Mesenteric fat pad (tissue), 1 donor: ENCODE measurements at places on chromosomes 16 and 17. TPM values are rescaled to one million over a fixed set of nuclear protein-coding genes. Genes with fewer than 3 reads are reported as not detected.
A peak's percentile ranks its signal among the peaks of the same experiment; 100 is the strongest.

GRCh38 chr17:11618861-11619566 is 20.7 kb downstream of the DNAH9 start:
- no peak for DNase-seq

DNA sequence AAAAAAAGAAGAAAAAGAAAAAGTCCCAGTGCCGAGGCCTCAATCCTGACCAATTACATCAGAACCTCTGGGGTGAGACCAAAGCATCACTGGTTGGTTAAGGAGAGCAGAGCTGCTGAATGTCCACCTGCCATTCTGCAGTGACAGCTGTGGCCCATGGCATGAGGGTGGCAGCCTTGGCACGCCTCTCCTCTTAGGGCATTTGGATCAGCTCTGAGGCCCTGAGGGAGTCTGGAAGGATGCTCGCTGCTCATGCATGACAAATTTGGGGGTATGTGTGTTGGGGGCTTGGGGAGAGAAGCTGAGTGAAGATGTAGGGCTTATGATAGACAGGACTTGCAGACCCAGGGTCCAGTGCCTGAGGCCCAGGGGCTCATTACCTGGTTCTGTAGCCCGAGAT is 26.3 kb downstream of the MYLK3 start:
- peak; percentile 73 for DNase-seq

SOST gene
- total RNA-seq: not detected

GRCh38 chr17:55708175-55708974 is 14.3 kb downstream of the TMEM100 start:
- no peak for DNase-seq

DNA sequence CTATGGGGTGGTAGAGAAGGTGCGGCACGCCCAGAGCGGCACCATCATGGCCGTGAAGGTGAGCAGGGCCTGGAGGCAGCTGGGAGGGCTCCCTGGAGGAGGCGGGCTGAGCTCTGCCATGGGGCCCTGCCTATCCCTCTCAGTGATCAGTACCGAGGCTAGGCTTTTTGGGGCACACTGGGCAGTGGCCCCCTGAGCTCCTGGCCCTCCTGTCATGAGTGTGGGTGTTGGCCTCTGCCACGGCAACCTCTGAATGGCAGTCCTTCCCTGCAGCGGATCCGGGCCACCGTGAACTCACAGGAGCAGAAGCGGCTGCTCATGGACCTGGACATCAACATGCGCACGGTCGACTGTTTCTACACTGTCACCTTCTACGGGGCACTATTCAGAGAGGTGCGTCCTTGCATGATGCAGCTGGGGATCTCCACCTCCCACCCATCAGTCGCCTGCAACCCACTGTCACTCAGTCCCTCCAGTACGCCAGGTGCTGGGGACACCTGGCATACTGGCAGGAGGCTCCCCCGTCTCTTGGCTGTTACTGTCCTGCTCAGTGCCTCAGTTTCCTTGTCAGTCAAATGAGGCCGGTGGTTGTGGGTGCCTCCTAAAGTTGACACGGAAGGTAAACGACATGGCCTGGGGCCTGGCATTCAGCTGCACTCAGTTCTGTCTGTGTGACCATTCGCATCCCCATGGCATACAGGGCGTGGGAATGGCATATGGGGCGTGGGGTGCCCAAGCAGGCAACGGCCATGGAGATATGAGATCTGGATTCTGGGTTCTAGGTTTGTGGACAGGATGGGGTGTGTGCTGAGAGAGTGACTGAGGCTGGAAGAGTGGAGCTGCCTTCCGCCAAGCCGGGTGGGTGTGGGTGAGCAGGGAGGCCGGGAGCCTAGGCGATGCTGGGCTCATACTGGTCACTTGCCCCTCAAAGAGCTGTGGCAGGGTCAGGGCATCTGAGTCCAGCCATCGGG is 16.4 kb downstream of the MAP2K3 start:
- DNase-seq: no peak

DNA sequence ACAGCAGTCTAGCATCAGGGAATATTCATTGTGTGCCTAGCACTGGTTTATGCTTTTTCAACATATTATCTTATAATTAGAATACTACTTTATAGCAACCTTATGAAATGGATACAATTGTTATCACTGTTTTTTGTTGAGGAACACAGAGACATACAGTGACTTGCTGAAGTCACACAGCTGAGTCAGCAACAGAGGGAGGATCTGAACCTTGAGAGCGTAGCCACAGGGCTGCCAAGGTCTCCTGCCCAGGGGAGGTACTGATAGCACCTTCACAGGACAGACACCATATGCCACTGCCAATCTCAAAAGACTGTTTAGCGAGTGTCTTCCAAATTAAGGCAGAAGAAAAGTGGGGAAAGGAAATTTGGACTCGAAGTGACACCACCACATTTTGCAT is 63.0 kb downstream of the GTF3C1 start:
- DNase-seq: no peak

DNA sequence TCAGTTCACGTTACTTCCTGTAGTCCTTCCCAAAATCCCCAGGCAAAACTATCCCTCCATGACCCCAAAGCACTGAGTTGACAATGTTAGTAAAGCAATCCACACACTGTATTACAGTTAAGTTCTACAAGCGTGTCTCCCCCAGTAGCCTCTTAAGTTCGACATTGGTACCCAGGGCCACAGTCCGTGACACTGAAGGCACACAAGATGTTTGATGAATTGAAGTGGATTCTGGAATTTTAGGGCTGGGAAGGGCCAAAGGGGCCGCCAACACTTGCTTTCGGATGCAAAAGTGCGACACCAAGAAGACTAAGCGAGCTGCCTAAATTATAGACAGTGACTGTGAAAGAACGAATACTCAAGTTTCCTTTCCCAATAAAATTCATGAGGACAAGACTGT is 1.5 kb downstream of the VPS35 start:
- no peak for DNase-seq

DNA sequence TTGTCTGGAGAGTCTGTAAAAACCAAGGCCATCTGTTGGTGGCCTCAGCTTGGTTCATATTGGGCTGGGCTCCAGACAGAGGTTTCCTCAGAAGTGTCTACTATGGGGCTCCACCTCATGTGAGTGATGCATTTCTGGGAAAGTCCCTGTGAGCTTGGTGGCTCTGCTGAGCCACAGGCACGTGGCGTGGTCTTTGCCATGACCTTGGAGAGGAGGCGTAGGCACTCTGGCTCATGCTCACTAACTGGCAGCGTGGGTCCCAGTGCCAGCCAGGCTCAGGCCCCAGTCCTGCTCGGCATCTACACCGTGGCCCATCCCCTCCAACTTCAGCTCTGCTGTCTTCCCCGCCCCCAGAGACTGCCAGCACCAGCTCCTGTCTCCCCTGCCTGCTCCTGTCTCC is 10.7 kb upstream of the SMTNL2 start:
- DNase-seq: no peak

ANKRD40CL gene
- not detected for total RNA-seq
